Occipital lobe (tissue), 3 donors: ENCODE measurements at places on chromosomes 6 and 20. TPM values are rescaled to one million over a fixed set of nuclear protein-coding genes. Genes with fewer than 3 reads are reported as not detected.

LGSN gene
- total RNA-seq: 0.47 TPM

ZBTB46 gene
- total RNA-seq: 21.5 TPM

PXDC1 gene
- total RNA-seq: 11.1 TPM

SPEF1 gene
- 0.16 TPM for total RNA-seq

PAX1 gene
- under 0.01 TPM for total RNA-seq

GRM1 gene
- 22.3 TPM for total RNA-seq

ZKSCAN4 gene
- 10.3 TPM for total RNA-seq

ADGRF5 gene
- 8.0 TPM for total RNA-seq

DZANK1 gene
- 4.2 TPM for total RNA-seq

CCN2 gene
- total RNA-seq: 6.9 TPM

GNAS-AS1 gene
- 0.94 TPM for total RNA-seq
